LoVo (cell line): ENCODE measurements at places on chromosomes 1 and 21.

DNA sequence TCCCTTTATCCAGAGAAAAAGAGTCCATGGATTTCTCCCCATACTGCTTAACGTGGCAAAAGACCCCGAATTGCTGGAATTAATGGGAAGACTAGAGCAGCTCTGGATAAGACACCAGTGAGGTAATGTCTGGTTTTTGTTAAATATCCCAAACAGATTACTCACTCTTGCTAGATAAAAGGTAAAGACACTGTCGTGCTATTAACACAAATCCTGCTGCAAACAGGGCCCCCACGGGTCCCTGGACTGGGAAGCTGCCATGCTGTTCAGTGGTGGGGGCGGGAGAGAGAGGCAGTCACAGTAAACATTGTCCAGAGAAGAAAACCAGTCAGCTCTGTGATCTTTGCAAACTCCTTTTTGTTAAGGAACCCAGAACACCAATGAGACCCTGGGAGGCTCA lies 15.2 kb upstream of the SRP9 start:
- DNase-seq: no peak

DNA sequence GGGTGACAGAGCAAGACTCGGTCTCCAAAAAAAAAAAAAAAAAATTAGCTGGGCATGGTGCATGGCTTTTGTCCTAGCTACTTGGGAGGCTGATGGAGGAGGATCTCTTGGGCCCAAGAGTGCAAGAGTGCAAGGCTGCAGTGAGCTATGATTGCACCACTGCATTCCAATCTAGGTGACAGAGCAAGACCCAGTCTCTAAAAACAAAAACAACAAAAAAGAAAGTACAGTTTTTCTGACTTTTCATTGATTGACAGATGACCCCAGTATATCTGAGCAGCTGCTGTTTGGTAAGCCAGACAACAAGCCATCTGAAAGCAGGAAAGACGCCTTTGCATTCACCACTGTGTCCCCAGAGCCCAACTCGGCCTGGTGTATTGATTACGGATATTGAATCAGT lies 10.9 kb upstream of the DPT start:
- DNase-seq: no peak

DNA sequence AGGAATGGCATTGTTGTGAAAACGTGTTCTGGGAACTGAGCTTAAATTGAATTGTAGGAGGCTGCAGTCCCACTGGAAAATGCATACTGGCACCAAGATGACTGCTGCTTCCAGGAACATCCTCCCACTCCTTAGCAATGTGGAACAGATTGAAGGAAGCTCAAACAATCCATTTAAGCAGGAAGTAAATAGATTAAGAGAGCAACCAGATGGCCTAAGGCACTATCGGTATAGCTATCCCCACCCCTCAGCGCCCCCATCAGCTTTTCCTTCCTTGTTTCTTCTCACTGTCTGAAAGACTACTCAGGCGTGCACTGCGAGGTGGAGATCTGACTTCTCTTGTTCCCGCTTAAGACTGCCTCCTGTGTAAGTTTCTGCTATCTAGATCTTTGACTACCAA lies 4.0 kb upstream of the IFI16 start:
- DNase-seq: no peak

DNA sequence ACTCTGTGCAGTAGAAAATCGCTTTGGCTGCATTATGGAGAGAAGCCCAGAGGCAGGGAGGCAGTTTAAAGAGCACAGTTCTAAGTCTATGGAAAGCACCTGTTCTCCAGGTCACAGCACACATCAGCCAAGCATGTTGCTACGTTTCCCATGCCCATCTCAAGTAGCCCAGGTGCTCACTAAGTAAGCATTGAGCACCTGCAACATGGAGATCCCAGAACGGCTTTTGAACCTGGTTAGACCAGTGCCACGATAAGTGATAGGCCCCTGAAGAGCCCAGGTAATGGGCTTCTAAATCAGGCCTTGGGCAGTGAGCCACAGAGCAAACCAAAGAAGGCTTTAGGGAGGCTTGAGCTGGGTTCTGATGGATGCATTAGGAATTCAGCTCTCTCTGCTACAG lies 186.2 kb downstream of the C1orf94 start:
- DNase-seq: no peak

- DNase-seq: no peak
Observed at GRCh38 chr1:63675420-63675931, 82.3 kb downstream of the PGM1 start.

DNA sequence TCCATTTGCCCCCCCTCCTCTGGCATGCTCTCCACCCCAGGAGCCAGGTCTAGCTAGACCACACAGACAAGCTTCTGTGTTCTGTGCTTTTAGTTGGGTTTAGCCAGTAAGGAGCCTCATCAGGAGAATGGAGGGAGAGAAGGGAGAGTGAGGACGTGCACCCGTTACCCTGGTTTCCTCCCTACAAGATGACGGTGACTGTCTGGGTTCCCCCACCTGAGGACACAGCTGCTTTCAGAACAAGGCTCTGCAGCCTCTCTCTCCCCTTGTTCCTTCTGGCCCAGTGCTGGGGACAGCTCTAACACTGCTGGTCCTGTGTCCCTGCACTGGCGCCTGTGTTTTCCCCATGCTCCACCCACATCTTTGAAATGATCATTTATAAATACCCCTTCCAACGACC lies 184.4 kb upstream of the GALNT2 start:
- no peak for DNase-seq

DNA sequence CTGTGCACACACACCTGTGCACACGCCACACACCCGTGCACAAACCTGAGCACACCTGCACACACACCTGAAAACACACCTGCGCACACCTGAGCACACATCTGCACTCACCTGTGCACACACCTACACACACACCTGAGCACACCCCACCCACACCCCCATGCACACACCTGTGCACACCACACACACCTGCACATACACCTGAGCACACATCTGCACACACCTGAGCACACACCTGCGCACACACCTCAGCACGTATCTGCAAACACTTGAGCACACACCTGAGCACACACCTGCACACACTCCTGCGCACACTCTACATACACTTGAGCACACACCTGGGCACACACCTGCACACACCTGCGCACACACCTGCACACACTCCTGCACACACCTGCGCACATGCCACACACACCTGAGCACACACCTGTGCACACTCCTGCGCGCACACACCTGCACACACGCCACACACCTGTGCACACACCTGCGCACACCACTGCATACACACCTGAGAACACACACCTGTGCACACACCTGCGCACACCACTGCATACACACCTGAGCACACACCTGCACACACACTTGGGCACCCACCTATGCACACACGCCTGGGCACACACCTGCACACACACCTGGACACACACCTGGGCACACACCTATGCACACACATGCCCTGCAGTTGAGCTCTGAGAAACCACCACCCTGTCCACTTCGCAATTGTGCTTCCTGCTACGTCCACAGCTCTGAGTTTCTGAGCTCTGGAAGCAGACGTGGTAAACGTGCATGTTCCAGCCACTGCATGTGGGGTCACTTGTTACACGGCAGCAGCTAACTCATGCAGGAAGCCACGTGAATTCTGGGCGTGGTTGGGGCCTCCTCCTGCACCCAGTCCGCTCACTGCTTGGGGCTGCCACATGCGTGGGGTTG lies 8.0 kb upstream of the C1orf159 start:
- DNase-seq: no peak
